Activated CD4-positive, alpha-beta T cell treated with anti-CD3 and anti-CD28 coated beads for 36 hours (primary cell): ENCODE measurements at places on chromosomes 1 and 21. TPM values are rescaled to one million over a fixed set of nuclear protein-coding genes. Genes with fewer than 3 reads are reported as not detected.
A peak's percentile ranks its signal among the peaks of the same experiment; 100 is the strongest.

Gene KLF17
- not detected for total RNA-seq

Gene S100A7
- total RNA-seq: not detected

Gene ERO1B
- total RNA-seq: 2.2 TPM

Gene UBR4
- 117 TPM for total RNA-seq

Gene TEX38
- not detected for total RNA-seq

DNA sequence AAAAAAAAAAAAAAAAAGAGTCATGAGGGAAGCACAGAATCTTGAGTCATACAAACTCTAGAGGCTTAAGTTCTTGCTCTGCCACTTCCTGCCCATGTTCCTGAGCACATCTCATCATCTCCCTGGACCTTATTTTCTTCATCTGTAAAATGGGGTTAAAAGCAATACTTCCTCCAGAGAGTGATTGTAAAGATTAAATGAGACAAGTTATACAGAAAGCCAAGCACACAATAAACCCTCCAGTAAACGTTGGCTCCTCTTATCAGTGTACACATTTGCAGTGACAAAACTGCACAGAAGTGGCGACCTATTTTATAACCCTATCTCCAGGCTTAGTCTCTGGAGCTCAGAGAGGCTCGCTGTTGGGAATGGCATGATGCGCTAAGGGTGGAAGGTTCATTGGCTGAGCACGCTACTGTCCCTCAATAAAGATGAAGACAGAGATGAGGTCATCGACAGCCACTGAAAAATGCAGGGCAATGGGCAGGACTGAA lies 82.1 kb downstream of the RRAGC start:
- no peak for DNase-seq

- no peak for DNase-seq
These were observed 23.2 kb upstream of the CNIH3 start for GRCh38 chr1:224592636-224593582.

GRCh38 chr1:7575041-7575400 lies 196.1 kb upstream of the VAMP3 start:
- no peak for DNase-seq

- DNase-seq: no peak
These were observed 35.1 kb upstream of the EYA3 start for GRCh38 chr1:28123461-28123961.

DNA sequence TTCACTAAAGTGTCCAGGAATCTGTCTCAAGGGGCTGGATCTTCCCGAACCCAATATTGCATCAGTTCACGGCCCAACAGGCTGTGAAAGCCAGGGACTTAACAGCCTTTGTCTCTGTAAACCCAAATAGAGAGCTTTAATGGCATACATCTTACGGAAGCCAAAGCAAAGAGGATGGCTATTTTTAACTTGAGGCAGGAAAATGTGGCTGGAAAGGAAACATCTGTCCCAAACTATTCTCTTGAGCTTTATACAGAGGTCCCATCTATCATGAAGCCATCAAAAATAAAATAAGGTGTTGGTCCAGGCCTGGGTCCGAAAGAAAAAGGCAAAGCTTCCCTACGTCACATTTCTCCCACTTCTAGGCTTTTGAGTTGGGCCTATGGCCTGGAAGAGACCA lies 7.7 kb upstream of the CD34 start:
- DNase-seq: no peak

GRCh38 chr1:170388489-170388888 lies 143.5 kb upstream of the GORAB start:
- no peak for DNase-seq

DNA sequence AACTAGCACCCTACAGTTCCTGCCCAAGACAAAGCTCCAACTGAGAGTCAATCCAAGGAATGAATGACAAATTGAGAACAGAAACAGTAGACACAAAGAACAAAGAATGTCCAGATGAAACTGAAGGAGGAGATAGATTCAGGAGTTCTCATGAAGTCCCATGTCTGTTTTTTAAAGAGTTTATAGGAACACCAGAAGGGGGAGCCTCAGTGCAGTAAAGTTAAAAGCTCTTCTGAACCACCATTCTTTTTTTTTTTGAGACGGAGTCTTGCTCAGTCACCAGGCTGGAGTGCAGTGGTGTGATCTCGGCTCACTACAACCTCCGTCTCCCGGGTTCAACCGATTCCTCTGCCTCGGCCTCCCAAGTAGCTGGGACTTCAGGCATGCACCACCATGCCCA lies 323.6 kb downstream of the MRPL39 start:
- DNase-seq: peak; percentile 5

GRCh38 chr1:228029281-228029680 lies 22.5 kb downstream of the WNT3A start:
- no peak for DNase-seq

DNA sequence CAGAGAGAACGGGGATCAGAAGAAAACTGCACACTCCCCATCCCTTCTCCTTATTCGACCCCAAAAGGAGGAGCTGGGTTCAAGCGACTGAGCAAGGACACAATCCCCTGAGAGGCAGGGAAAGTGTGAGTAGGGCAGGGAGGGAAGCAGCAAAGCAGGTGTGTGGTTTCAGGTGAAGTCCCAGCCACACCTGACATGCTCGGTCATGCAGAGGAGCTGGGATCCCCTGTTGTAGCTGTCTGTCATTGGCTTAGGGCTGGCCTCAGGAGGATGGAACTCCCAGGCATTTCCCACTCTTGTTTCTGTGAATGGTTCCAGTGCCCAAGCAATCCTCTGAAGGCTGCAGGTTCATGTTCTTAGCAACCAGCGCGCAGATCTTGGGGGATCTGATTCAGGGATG lies 150.7 kb downstream of the DSCAM start:
- DNase-seq: no peak

DNA sequence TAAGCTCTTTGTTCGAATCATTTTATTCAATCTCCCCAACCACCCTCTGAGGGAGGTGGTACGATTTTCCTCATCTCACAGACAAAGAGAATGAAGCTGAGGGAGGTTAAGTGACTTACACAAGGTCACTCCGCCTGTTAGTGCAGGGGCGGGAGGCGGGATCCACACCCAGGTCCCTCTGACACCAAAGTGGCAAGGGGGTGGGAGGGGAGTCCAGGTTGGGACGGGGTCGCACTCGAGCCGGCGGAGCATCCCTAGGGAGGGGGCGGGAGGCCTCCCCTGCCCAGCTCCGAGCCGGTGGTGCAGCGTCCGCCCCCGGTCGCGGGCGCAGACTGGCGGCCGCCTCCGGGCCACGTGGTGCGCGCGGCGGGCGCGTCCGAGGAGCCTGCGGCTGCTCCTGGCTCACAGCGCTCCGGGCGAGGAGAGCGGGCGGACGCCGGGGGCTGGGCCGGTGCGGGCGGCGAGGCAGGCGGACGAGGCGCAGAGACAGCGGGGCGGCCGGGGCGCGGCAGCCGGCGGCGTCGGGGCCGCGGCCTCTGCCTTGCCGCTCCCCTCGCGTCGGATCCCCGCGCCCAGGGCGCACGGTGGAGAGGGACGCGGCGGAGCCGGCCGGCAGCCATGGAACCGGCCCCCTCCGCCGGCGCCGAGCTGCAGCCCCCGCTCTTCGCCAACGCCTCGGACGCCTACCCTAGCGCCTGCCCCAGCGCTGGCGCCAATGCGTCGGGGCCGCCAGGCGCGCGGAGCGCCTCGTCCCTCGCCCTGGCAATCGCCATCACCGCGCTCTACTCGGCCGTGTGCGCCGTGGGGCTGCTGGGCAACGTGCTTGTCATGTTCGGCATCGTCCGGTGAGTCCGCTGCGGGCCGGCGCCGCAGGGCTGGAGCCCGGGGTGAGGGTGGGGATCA lies at the start of gene OPRD1:
OPRD1 (plus strand) TSS at position 405 of the 903 bp plus-strand sequence; CDS start at position 619, 214 bp downstream.
- peak; percentile 19 for DNase-seq

GRCh38 chr21:46117586-46118315 lies 19.8 kb downstream of the COL6A2 start:
- DNase-seq: peak; percentile 3

DNA sequence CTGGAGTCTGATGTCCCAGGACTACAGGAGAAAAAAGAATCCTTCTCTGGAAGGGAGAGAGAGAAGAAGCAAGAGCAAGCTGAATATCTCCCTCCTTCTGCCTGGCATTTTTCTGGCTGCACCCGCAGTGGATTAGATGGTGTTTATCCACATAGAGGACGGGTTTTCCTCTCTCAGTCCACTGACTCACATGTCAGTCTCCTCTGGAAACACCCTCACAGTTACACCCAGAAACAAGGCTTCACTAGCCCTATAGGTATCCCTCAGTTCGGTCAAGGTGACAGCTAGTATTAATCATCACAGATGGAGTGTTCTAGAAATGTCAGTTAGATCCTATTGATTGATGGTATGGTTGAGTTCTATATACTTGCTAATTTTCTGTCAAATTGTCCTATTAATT lies 87.9 kb downstream of the RHOU start:
- DNase-seq: no peak

DNA sequence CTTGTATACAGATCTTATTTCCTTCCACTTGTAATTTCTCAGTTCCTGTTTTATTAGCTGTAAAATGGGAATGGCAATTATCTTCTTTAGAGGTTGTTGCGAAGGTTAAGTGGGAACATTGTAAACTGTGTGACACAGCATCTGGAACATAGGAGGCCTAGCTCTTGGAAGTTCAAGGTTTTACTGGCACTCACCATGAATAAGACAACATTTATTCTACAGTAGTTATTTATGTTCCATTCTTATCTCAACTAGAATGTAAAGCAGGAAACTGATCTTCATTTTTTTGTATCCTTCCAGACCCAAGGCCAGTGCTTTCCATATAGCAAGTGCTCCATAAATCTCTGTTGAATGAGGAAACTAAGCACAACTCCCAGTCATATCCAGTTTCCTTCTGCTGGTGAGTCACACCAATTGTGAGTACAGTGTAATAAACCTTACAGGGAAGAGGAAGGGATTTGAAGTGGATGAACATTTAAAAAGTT lies 1.4 kb downstream of the BCL10 start:
- no peak for DNase-seq
